ENCODE measurements at places on chromosomes 13 and 19.

DNA sequence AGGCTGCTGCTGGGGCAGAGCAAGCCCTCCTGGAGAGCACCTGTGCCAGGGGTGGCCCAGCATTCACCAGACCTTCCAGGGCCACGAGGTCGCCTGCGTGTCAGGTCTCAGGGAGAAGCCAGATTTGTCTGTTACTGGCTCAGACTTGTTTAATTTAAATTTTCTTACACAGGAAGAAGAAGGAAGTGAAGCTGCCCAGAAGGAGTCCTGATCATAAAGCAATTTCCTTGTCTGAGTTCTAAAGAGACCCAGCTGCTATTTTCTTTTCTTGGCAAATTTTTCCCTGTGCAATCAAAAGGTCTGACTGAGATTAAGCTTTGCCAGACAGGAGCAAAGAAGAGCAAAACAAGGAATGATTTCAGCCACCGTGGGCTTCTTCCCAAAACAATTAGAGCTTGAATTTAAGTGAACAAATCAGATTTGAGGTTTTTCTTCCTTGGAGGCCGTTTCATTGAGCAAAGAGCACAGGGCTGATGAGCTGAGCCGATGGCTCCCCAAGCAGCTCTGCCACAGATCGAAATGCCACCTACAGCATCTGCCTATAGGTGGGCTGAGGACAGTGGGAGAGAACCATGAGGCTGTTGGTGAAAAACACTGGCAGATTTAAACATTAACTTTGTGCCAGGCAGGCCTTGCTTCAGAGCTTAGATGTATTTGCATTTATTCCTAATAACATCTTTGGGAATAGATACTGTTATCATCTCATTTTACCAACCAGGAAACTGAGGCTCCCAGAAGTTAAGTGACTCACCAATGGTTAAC, 40.1 kb downstream of the HSPH1 start:
- no peak for DNase-seq

GRCh38 chr13:74485757-74486156, 351.6 kb upstream of the KLF12 start:
- DNase-seq = no peak

DNA sequence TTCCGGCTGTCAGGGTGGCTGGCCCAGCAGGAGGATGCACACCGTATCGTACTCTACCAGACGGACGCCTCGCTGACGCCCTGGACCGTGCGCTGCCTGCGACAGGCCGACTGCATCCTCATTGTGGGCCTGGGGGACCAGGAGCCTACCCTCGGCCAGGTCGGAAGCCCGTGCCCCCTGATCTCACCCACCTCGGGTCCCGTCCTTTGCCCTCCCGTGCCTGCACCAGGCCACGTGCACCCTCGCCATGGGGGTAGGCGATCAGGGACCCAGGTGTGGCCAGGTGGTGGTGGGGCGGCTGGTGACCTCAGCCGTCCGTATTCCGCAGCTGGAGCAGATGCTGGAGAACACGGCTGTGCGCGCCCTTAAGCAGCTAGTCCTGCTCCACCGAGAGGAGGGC, 19.0 kb downstream of the PNPLA6 start:
- DNase-seq = no peak

- DNase-seq = no peak
Measured at GRCh38 chr19:35265900-35266519, 2.8 kb upstream of the USF2 start.
